LHCN-M2 (cell line): ENCODE measurements at places on chromosomes 3 and 15. TPM values are rescaled to one million over a fixed set of nuclear protein-coding genes. Genes with fewer than 3 reads are reported as not detected.
A peak's percentile ranks its signal among the peaks of the same experiment; 100 is the strongest.

FOXL2 gene
- total RNA-seq, result 6.3 and 7.4 TPM in 2 replicates

DNA sequence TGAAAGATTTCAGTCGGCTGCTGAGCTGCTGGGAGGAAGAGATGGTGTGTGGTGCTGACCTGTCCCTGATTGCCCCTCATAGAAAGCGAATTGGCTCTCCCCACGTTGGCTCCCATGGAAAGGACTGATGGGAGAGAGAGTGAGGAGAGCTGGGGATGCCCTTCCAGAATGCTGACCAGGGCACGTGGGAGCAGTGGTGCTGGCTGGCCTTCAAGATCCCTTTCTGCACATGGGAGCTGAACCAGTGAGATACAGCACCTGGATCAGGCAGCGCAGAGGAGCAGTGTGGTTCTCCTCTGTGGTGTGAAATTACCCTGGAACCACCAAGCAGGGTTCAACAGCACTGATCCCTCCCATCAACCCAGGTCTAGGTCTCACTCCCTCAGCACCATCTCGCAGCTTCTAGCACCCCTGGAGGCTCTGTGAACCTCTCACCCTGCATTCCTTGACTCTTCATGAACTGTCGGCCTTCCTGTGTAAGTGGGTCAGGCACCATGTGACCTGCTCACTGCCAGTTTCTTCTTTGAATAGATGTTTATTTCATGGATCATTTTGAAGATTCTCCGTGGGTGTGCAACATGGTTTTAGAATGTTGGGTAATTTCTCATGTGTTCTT is 55.7 kb downstream of the CACNA1D start:
- DNase-seq, result no peak

DNAH12 gene
- total RNA-seq, result 0.77 and 1.6 TPM in 2 replicates

DNA sequence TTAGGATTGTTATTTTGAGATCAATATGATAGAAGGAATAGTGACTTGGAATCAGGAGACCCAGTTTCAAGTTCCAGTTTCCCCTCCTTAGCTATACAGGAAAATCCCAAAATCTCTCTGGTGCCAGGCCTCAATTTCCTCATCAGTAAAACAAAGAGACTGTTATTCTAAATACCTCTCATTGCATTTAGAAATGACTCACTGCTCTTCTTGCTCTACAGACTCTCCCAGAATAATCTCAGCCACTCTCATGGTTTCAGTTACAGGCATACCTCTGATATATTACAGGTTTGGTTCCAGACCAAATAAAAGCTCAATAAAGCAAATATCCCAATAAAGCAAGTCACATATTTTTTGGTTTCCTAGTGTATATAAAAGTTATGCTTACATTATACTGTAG is 28.3 kb downstream of the IMPG2 start:
- DNase-seq, result no peak

DNA sequence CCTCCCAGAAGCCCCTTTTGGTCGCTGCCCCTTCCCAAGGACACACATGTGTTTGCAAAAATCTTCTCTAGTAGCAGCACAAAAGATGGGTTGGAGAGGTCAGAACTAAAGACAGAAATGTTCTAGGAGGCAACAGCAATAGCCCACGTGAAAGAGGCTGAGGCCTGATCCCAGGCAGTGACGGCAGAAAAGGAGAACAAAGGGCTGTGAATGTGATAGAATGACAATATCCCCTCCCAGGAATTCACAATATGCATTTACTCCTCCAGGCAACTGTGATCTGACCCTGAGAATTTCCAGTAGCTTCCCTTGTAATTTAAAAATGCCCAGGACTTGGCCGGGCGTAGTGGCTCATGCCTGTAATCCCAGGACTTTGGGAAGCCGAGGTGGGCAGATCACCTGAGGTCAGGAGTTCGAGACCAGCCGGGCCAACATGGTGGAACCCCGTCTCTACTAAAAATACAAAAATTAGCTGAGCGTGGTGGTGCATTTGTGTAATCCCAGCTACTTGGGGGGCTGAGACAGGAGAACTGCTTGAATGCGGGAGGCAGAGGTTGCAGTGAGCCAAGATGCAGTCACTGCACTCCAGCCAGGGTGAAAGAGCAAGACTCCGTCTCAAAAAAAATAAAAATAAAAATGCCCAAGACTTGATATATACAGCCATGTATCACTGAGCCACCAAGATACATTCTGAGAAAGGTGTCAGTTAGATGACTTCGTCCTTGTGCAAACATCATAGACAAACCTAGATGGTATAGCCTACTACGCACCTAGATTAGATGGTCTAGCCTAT is 43.6 kb upstream of the PIAS1 start:
- no peak for DNase-seq

GRCh38 chr3:73509816-73510215 is 114.9 kb downstream of the PDZRN3 start:
- no peak for DNase-seq

GRCh38 chr15:90187257-90187868 is 13.8 kb upstream of the SEMA4B start:
- DNase-seq, result no peak

- DNase-seq, result peak; percentile 24
Measured at GRCh38 chr3:121707531-121708273, 41.8 kb downstream of the GOLGB1 start.

GRCh38 chr15:67506775-67507747 is 13.9 kb upstream of the C15orf61 start:
- no peak for DNase-seq

GRCh38 chr15:70154718-70155347 is 57.1 kb upstream of the TLE3 start:
- no peak for DNase-seq

GRCh38 chr15:52191207-52191606 is at the start of gene GNB5:
TSS of gene GNB5 (minus strand) at chr15:52191392. CDS start at chr15:52184676, 6,716 bp downstream.
- no peak for DNase-seq

DNA sequence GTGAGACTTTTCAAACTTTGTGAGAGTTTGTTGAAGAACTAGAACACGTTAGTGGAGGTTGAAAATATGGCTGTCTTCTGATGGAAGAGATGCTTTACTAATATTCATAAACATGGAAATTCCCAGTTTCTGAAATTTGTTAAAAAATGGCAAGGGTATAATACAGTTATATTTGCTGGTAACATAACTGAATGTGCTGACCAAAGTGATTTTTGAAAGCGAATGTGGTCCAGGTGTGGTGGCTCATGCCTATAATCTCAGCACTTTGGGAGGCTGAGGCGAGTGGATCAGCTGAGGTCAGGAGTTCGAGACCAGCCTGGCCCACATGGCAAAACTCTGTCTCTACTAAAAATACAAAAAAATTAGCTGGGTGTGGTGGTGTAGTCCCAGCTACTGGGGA is 18.1 kb downstream of the FXR1 start:
- DNase-seq, result no peak

- no peak for DNase-seq
Measured at GRCh38 chr3:27679691-27680090, 42.4 kb downstream of the EOMES start.

GRCh38 chr3:171768281-171768900 is 41.9 kb downstream of the PLD1 start:
- DNase-seq, result no peak

DNA sequence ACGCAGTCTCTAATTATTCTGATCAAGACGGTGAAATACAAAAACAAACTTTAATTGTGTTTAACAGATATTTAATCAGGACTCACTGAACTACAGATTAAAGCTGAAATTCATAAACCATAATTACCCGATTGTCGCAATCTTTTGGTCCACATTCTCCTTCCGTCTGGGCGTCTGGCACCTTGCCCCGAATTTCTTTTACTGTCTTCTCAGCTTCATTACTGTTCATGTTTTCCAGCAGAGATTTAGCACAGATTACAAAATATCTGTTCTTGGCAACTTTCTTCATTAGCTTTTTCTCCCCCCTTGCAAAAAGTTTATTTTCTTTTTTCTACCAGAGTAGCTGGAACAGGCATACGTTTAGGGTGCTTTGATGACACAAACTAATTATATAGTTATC is 271.4 kb downstream of the TIGIT start:
- no peak for DNase-seq

DNA sequence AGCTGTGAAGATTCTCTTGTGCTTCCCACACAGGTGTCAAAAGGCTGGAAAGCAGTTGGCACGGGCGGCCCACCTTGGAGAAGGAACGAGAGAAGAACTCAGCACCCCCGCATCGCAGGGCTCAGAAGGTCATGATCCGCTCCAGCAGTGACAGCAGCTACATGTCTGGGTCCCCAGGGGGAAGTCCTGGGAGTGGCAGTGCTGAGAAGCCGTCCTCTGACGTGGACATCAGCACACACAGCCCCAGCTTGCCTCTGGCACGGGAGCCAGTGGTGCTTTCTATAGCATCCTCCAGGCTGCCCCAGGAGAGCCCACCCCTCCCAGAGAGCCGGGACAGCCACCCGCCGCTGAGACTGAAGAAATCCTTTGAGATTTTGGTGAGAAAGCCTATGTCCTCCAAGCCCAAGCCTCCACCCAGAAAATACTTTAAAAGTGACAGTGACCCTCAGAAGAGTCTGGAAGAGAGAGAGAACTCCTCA is 31.4 kb downstream of the STARD5 start:
- DNase-seq, result no peak

GRCh38 chr15:73296609-73297353 is 72.0 kb downstream of the HCN4 start:
- no peak for DNase-seq

DNA sequence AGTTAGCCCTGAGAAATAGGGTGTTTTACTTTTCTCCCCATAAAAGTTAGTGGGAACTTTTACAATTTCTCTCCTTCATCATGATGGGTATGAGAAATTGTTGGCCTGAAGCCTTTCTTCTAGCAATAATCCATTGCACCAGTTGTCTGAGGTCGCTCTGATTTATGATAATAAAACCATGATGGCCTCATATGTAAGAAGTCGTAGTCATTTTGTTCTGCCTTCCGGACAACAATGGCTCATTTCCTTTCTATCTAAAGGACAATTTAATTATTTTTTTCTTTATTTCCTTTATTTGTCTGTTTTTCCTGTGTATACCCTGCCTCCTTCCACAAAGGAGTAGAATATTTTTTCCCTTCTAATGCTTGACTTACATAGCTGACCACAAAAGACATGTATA is 31.6 kb upstream of the GNB4 start:
- no peak for DNase-seq

- no peak for DNase-seq
Measured at GRCh38 chr15:38695249-38696108, 130.9 kb upstream of the RASGRP1 start.

- no peak for DNase-seq
Measured at GRCh38 chr3:51355891-51356578, 29.1 kb upstream of the MANF start.

- DNase-seq, result peak; percentile 95
Measured at GRCh38 chr15:82832601-82833361, 23.4 kb downstream of the WHAMM start.

- no peak for DNase-seq
Measured at GRCh38 chr3:50612234-50612882, 784 bp upstream of the CISH start.

DNA sequence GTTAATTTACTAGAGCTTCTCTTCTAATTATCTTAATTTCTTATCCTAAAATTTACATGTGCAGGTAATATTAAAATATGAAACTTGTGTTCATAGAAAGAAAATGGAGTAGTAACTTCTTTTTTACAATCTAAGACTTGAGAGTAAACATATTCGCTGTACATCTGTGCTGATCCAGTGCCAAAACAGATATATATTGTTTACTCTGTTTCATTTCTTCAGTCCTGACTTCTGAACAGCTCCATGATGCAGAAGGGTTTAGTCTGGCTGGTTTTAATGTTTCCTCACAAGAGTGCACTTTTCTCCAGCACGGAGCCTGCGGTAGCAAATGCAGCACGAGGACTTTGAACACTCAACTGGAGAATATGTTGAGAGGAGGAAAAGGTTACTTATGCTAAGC is 306.8 kb downstream of the EPHA3 start:
- no peak for DNase-seq

SOX14 gene
- total RNA-seq, result not detected in 2 replicates

GRCh38 chr3:59685432-59685831 is 635.6 kb upstream of the CFAP20DC start:
- DNase-seq, result no peak

GRCh38 chr15:61644550-61644949 is 415.4 kb upstream of the RORA start:
- DNase-seq, result no peak

GRCh38 chr3:169923831-169924230 is 12.5 kb downstream of the SAMD7 start:
- no peak for DNase-seq

DNA sequence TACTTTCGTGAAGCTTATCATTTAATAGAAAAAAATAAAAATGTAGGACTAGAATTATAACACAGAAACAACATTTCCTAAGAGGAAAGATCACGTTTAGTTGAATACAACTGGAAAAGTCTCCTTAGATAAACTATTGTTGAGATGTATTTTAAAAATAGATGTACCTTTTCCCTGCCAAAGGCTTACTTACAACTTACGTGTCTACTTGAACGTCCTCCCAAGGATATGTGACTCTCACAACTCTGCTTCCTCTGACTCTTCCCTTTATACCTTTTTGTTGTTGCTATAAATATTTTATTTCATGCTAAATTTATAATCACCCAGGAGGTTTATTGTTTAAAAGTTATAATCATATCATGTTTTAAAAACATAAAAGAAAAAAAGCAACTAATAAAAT is 908.0 kb upstream of the ROBO1 start:
- DNase-seq, result no peak

DNA sequence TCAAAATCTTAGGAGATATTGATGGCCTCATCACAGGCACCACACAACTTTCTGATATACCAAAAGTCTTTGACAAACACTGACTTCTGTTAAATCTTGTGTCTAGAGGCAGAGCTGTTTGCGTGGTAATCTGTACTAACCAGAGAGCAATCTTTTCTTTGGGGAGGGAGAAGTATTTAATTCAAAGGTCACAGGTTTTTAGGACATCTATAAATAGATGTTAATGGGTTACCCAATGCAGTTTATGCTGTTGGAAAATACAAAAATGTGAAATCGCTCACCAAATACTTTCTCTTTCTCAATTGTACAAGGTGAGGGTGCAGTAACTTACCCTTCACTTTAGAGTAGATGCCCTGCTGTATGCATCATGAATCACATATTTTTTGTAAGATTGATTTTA is 510.5 kb downstream of the NSUN3 start:
- no peak for DNase-seq

CCR8 gene
- total RNA-seq, result not detected in 2 replicates

- DNase-seq, result no peak
Measured at GRCh38 chr3:98109807-98110549, 20.5 kb upstream of the OR5H1 start.

GRCh38 chr3:66393333-66394005 is 107.4 kb downstream of the LRIG1 start:
- peak; percentile 56 for DNase-seq

DNA sequence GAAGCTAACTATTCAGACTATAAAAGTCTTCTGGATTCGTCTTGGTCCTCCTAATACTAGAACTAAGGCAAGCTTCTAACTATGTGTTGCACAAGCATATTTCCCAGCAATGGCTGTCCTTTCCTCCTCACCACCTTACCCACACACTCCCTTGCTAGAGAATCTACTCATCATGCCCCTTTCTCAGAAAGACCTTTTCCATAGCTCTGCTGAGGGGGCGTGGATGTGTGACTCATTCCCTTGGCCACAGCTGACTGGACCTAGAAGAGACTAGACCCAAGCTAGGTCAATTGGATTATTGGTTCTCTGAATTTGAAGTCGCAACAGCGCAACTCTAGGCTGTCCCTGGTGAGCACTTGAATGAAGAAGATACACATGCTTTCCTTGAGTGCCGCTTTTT is 47.1 kb downstream of the ERC2 start:
- no peak for DNase-seq

GRCh38 chr3:69294014-69294766 is 91.7 kb downstream of the FRMD4B start:
- DNase-seq, result peak; percentile 49
